ENCODE measurements at places on chromosomes 2 and 18.

GRCh38 chr2:55759271-55759921 lies 65.8 kb upstream of the PNPT1 start:
- no peak for DNase-seq

- no peak for DNase-seq
These were observed 107.1 kb downstream of the GLI2 start for GRCh38 chr2:120842456-120843439.

- no peak for DNase-seq
These were observed 34.7 kb upstream of the DLX1 start for GRCh38 chr2:172050479-172051125.

DNA sequence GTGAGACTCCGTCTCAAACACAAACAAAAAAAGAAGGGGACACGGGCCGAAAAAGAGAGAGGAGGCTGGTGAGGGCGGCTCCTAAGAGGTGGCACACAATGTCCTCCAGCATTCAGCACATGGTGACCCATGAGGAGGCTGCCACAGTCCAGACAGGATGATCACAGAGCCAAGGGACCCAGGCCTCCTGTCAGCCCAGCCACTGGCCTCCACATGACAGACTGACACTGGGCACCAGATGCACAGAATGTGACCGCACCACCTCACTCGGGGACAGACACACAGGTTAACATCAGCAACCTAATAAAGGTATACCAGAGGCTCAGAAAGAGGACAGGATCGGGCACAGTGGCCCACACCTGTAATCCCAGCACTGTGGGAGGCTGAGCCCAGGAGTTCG lies 21.0 kb downstream of the PASK start:
- DNase-seq, result no peak

GRCh38 chr18:54742659-54743604 lies 85.3 kb upstream of the RAB27B start:
- DNase-seq, result no peak

DNA sequence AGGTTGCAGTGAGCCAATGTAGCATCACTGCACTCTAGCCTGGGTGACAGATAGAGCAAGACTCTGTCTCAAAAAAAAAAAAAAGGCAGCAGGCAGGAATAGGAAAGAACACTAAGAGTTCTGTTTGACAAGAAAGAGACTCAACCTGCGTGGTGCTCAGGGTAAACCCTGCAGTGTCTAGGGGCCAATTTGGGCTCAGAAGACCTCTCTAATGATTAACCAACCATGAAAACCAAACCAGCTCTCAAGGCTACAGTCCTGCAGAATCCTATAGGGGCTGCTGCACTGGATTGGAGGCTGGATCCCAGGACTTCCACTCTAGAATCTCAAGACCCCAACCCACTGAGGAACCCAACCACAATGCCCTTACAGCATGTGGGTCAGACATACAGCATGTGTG lies 2.4 kb downstream of the TRABD2A start:
- no peak for DNase-seq

DNA sequence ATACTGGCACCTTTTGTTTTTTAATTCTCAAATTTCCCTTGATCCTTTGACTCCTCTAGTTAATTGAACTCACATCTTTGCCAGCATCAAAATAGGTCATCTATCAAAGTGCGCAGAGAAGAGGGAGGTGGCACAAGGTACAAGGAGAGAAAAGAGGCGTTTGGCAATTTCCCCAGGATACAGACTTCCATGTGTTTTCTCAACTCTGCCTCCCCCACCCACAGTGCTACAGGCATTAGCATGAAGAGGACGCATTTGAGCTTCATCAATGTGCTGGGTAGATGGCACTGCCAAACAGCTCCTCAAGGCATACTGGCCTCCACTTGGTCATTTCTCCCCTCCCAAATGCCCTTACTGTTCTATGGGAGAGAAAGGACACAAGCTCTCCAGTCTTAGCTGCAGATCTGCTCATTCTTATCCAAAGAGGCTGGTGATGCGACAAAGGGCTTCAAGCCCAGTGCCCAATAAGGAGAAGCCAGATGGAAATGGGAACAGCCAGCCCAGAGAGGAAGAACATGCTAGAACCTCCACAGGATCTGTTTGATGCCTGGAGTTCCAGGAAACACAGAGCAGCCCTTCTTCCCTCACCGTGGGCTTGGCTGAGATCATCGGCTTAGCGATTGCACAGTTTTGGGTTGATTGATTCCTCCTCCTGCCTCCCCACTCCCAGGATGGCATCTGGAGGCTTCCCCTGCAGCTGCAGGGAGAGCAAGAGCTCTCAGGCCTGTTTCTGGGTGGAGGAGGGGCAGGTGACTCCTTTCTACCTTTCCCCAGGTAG lies 144.7 kb upstream of the SMAD2 start:
- no peak for DNase-seq

DNA sequence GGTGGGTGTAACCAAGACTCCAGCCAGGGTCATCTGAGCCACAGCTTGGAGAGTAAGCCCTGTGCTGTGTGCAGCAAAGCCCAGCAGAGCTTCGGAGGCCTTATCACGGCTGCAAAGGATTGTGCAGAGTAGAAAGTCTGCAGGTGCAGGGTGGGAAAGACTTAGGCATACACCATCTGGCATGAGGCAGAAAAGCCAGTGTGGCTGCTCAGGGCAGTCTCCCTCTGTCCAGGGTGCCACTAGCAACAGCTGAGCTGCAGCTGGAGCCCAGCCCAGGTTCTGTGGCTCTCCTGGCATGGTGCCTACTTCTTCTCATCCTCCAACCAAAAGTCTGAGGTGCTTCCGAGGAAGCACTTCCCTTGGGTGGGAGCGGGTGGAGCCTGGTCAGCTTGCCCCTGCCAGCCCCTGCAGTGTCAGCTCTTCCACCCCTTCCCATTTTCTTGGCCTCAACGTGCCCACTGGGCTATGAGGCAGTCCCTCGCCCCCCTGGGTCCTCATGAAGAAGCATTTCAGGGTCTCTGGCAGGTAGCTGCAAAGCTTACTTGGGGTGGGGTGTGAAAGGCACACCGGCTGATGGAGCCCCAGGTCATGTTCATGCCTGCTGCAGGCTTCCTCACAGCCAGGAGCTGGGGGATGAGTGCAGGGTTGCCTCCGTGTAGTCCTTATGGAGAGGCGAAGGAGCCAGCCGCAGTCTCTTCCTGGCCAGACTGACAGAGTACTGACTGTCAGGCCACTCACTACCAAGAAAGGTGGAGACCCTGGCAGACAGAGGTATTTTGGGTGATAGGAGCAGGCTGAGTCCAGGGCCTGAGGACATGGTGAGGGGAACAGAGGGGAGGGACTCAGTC lies 4.8 kb downstream of the AMER3 start:
- DNase-seq, result no peak

GRCh38 chr18:77777163-77777562 lies 527.5 kb downstream of the GALR1 start:
- DNase-seq, result no peak

- DNase-seq, result no peak
These were observed 115.6 kb upstream of the RMDN2 start for GRCh38 chr2:37809525-37809924.

- DNase-seq, result no peak
These were observed 28.4 kb downstream of the FAM98A start for GRCh38 chr2:33570681-33571080.

DNA sequence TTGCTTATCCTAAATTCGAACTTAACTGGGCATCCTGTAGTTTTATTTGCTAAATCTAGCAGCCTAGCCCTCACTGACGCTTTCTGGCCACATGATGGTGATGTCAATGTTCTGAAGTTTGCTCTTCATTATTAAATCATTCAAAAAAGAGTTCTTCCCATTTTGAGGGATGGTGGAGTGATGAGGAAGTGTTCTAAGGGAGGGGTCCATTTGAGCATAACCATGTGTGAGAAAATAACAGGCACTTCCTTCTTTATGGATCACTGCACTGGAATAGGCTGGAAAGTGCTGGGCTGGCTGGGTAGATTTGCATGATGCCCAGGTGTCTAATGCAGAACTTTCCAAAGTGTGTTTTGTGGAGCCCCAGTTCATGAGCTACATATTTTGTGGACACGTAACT lies 74.2 kb downstream of the TNFRSF11A start:
- no peak for DNase-seq

DNA sequence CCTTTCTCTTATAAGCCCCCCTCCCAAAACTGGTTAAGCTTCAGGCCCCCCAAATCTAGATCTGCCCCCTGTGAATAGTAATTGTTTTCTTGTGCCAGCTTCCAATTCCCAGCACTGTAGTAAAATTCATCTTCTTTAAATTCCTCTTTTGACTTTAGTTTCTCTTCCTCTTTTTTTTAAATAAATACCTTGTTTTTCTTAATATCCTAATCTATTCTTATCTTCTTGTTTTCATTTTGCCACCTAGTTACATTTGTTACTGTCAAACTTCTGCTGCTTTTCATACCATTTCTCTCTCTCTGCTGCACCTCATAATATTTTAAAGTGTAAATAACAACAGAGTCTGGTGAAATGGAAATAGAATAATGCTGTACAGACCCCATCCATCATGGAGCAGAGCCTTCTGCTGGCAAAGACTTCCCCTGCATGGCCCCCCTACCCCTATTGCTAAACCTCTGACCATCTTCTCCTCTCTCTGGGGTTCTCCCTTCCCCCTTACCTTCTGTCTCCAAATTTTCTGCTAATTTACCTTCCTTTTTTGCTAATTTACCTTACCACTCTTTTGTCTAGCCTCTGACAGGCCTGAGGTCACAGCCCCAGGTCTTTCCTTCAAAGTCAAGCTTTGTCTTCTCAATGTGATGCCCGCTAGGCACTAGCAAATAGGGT lies 94.9 kb upstream of the PAPOLG start:
- DNase-seq, result no peak

- no peak for DNase-seq
These were observed 41.9 kb downstream of the TAF1B start for GRCh38 chr2:9885036-9885684.

- DNase-seq, result no peak
These were observed 639.7 kb upstream of the SYT4 start for GRCh38 chr18:43916984-43917383.

DNA sequence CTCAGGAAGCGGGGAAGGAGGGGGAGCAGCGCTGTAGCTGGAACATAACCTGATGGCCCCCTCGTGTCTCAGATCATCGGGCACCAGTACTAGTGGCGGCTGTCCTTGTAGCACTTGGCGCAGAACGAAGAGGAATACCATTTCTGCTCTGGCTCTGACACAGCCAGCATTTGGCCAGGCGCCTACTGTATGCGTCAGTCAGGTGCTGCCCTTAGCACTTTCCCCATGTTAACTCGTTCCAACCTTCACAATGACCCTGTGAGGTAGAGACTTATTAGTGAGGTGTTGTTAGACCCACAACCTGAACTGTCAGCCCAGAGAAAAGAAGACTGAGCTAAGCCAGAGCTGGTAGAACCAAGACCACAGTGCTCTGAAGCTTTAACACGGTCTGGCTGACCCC lies 47.7 kb upstream of the EML6 start:
- DNase-seq, result no peak

GRCh38 chr2:197675711-197676188 lies 363 bp upstream of the RFTN2 start:
- no peak for DNase-seq

- no peak for DNase-seq
These were observed 24.3 kb upstream of the MOCOS start for GRCh38 chr18:36162981-36163380.

GRCh38 chr2:186820303-186820702 lies 28.7 kb downstream of the ZSWIM2 start:
- DNase-seq, result no peak

DNA sequence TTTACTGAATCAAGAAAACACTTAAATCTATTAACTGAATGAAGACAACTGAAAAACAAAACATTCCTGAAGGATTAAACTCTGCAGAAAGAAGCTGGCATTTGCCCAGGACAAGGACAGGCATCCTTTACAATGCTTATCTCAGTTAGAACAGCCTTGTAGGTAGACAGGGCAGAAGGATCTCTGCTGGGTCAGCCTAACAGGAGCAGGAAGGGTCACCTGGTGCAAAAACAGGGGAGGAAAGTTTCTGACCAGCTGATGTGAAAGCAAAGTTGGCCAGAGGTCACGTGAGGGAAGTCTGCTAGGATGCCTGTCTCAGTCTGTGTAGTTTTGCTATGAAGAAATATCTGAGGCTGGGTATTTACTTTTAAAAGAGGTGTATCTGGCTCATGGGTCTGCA lies 348.6 kb downstream of the ANAPC1 start:
- no peak for DNase-seq

GRCh38 chr2:175805442-175806124 lies 196.5 kb downstream of the LNPK start:
- DNase-seq, result no peak

DNA sequence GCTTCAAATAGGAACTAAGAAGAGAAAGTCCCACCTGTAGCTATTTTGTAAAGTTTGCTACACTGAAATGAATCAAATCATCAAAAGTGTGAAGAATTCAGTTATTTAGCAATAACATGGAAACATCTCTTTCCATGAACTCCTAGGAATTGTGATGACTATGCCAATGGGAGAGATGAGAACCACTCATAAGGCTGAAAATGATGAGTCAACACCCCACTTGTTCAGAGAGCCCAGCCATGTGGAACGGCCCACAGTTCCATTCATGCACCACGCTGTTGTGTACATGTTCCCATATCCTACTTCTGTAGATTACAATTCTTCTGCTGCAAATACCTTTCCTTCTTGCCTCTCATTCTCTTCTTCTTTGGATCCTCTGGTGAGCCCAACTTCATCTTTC lies 645.5 kb upstream of the ID2 start:
- DNase-seq, result no peak

DNA sequence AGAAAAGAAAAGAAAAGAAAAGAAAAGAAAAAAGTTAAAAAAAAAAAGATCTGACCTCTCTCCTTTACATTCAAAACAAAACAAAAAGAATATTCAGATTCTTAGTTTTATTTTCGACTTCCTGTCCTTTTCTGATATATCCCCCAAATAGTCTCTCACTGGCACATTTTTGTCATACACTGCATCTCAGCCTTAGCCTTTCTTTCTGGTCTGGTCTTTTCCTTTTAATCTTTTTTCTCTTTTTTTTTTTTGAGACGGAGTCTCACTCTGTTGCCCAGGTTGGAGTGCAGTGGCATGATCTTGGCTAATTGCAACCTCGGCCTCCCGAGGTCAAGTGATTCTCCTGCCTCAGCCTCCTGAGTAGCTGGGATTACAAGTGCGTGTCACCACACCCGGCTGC lies 1.6 kb upstream of the RIOK3 start:
- DNase-seq, result no peak

- DNase-seq, result no peak
These were observed 20.7 kb downstream of the OTOF start for GRCh38 chr2:26457251-26457666.

Measured in stimulated activated CD8-positive, alpha-beta memory T cell treated with anti-CD3 and anti-CD28 coated beads, Interleukin-15, amount 100 ng/mL, for 4 hours (primary cell).